ENCODE measurements at places on chromosomes 16 and 17.

GRCh38 chr17:3719265-3719664, 4.4 kb upstream of the HASPIN start:
- no peak for DNase-seq

DNA sequence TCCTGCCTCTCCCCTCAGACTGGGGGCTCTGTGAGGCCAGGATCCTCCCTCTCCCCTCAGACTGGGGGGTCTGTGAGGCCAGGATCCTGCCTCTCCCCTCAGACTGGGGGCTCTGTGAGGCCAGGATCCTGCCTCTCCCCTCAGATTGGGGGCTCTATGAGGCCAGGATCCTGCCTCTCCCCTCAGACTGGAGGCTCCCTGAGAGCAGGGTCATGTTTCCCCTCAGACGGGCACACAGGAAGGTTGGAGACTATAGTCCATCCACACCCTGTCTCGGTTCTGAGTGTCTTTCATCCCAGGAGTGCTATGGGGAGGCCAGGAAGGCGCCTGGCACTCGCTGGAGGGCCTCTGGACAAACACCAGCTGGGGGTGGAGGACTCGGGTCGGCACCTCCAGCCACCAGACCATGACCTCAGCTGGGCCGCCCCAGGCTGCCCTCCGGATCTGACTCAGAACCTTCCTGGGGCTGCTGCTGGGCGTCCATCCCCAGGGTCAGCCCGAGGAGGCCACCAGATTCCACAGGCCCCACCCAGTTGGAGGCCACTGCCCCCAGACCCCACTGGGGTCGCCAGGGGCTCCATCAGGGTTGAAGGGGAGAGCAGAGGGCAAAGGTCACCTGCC, 21.9 kb upstream of the DLX4 start:
- DNase-seq, result no peak

- DNase-seq, result no peak
Measured at GRCh38 chr16:63239065-63239570, 1202.9 kb upstream of the CDH8 start.

- no peak for DNase-seq
Measured at GRCh38 chr17:82195675-82196672, 16.7 kb downstream of the CCDC57 start.

DNA sequence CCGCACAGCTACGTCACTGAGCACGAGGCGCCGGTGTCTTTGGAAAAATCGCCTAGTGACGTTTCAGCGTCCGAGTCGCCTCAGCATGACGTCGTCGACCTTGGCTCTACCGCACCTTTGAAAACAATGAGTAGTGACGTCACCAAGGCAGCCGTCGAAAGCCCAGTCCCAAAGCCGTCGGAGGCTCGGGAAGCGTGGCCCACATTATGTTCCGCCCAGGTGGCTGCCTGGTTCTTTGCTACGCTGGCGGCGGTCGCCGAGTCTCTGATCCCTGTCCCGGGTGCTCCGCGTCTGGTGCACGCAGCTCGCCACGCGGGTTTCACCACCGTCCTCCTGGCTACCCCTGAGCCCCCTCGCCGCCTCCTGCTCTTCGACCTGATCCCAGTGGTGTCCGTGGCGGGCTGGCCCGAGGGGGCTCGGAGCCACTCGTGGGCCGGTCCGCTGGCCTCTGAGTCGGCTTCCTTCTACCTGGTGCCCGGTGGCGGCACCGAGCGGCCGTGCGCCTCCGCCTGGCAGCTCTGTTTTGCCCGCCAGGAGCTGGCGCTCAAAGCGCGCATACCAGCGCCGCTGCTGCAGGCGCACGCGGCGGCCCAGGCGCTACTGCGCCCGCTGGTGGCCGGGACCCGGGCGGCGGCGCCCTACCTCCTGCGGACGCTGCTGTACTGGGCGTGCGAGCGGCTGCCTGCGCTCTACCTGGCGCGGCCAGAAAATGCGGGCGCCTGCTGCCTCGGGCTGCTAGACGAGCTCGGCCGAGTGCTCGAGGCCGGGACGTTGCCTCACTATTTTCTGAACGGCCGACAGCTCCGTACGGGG, 1.5 kb downstream of the TMEM102 start:
- DNase-seq, result peak; percentile 57

DNA sequence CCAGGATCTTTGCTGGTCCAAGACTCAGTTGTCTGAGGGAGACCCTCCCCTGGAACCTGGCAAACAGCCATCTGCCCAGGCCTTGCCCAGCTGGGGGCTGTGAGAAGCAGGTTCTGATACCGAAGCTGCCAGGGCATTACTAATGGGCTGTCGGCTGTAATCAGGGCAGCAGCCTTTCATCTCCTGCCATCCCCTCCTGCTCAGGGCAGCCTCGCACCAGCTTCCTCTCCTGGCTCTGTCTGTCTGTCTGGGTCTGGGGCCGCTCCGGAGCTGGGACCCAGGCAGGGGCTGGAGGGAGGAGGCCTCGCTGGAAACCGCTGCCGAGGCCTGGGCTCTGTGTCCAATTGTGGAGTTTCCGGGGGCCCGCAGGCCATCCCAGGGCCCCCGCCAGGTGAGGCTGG, 21.6 kb upstream of the BRD7 start:
- DNase-seq, result no peak

DNA sequence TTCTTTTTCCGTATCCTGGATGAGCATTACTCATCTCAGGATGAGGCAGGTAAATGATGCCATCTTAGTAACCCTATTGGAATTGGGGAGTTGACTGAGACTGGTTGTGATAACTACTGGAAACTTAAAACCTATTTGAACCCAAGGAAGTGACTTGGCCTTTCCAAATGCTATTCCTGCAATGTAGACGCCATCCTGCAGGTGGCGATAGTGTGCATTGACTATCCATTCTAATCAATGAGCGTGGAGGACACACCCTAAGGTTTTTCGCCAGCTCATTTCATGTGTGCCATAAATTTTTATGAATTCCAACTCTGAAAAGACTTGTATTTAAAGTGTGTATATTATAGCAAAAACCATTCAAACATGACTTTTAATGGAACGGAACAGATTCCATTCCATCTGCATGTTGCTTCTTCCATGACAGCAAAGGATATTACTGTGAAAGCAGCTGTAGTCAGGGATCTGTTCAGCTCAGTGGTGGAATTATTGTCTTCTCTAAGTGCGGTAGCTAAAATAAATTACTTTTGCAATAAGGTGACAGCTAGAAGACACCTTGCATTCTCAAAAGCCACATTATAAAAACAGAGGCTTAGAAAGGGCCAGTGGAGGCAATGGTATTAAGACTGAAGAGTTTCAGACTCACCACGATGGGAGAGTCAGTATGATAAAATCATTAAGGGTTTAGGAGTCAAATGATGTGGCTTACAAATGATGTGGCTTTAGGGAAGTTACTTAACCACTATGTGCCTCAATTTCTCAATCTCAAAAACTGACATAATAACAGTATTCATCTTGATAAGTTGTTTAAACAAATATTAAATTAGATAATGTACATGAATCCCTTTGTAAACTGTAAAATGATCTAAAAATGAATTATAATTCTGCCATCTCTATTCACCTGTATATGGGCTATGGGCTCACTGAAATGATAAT, 55.5 kb downstream of the SYT17 start:
- DNase-seq, result no peak

- DNase-seq, result no peak
Measured at GRCh38 chr16:73949574-73950320, 346.9 kb upstream of the PSMD7 start.

DNA sequence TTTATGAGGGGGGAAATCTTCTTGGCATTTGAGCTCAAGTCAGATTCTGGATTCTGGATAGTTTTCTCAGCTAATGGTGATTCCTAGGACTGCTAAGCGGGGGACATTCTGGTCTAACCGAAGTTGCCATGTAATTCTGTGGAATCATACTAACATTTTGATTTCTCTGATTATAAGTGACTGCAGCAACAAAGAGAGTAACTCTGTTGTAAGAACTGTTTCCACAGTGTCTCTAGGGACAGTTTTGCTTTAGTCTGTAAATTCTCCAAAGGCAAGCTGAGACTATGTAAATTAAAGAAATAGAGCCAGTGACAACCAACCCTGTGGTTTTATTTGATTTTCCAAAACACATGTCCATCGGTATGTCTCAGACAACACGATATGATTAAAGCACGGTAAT, 286.2 kb downstream of the IRX3 start:
- DNase-seq, result no peak

GRCh38 chr16:15988268-15989013, 39.0 kb downstream of the ABCC1 start:
- no peak for DNase-seq

- DNase-seq, result no peak
Measured at GRCh38 chr16:58727796-58728568, 6.1 kb downstream of the GOT2 start.

DNA sequence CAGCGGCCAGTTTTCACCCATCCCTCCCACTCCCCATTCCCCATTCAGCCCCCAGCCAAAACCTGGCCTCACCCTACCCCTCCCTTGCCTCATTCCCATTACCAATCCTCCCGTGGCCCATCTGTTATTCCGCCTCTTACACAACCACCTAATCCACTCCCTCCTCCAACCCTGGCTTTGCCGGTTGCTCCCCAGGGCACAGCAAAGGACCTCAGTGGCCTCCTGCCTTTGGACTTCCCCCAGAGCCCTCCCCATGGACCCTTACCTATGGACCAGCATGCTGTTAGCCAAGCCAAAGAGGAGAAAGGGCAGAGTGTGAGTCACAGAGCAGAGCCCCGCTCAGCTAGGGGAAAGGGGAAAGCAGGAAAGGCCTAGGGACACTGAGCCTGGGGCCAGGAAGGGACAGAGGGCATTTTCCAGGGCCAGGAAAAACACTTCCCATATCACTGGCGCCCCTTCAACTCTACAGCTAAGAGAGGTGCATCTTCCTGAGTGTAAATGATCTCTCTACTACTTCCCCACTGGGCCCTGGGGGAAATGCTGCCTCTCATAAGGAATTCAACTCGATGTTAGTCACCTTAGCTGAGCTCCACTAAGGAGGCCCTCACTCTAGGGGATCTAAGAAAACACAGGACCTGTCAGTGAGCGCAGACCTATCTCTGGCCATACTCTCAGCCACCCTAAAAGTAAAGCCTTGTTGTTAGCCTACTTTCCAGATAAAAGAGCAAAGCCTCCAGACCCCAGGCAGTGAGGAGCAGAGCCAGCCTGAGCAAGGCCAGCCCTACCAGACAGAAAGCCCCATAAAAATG, 10.6 kb downstream of the PEMT start:
- DNase-seq, result no peak

- no peak for DNase-seq
Measured at GRCh38 chr16:50178491-50178941, 25.4 kb downstream of the TENT4B start.

DNA sequence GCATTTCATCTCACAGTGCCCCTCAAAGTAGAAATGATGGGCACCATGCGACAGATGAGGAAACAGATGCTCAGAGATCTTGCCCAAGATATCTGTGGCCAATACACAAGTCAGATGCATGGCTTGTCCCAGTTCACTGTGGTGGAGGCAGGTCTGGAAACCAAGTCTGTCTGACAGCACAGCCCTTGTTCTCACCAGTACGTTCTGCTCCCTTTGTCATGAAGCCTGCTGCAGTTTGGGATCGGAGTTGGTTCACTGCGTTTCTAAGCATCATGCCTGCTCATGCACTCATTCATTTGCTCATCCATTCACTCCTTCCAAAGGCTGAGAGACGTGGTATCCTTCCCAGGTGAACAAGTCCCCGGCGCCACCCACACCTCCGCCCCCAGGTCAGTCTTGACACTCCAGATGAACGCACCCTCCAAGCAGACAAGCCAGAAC, 27.2 kb upstream of the MEAK7 start:
- DNase-seq, result no peak

DNA sequence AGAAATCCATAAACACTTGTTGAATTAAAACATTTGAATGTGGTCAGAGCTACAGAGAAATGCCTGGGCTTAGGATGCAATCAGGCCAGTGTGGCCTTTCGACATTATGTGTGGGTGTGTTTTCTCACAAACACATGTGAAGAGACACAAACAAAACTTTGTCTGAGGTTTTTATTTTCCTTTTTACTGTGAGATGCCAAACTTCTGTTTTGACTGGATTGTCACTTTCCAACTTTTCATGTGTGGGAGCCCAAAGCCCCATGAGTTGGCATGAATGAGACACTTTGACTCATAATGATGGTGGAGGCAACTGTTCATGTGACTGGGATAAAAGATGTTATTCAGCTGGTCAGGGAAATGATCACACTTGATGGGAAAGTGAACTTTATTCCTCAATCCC, 71.9 kb upstream of the GAS7 start:
- DNase-seq, result no peak

GRCh38 chr16:12186774-12187335, 210.3 kb downstream of the SNX29 start:
- DNase-seq, result no peak

DNA sequence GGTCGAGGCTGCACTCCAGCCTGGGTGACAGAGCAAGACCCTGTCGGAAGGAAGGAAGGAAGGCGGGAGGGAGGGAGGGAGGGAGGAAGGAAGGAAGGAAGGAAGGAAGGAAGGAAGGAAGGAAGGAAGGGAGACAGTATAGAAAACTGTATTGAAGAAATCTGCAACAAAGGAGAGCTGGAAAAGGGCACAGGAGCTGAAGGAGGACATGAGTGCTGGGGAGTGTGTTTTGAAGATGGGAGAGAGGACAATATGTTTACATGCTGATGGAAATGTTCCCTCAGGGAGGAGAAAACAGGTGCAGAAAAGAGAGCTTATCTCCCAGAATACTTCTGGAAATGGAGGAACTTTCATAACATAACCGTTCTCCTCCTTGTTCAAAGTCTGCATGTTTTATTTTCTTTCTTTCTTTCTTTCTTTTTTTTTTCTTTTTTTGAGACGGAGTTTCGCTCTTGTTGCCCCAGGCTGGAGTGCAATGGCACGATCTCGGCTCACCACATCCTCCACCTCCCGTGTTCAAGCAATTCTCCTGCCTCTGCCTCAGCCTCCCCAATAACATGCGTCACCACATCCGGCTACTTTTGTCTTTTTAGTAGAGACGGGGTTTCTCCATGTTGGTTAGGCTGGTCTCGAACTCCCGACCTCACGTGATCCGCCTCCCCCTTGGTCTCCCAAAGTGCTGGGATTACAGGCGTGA, 2.7 kb upstream of the HAP1 start:
- no peak for DNase-seq

DNA sequence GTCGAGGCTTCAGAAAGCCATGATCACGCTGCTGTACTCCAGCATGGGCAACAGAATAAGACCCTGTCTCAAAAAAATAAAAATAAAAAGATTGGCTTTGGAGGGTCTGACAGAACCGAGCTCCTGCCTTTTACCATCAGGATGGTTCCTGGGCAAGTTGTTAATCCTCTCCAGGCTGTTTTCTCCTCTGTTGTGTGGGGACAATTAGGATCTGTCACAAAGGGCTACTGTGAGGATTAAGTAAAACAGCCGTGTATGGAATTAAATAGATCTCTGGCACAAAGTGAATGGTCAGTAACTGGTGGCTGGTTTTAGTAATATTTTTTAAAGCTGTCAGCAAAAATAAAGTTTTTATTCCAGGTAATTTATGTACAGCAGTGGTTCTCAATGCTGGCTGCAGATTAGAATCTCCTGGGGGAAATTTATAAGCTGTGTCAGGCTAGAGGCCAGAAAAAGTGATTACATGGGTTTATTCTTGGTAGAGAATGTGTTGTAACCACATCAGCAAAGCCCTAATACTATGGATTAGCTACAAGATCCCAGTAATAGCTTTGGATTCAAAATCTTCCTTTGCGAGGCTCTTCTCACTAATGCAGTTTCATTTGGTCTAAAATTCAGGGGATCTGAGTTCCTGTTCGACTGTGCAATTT, 47.2 kb downstream of the GPRC5B start:
- no peak for DNase-seq

- DNase-seq, result no peak
Measured at GRCh38 chr17:36657390-36657762, 56.0 kb downstream of the MRM1 start.

- DNase-seq, result no peak
Measured at GRCh38 chr16:64687786-64688185, 434.1 kb downstream of the CDH11 start.

- no peak for DNase-seq
Measured at GRCh38 chr17:28467456-28468025, 5.9 kb upstream of the SLC13A2 start.

- no peak for DNase-seq
Measured at GRCh38 chr17:49247944-49248343, 17.4 kb upstream of the PHOSPHO1 start.
